Camera-type eye (tissue), 1 donor: ENCODE measurements at places on chromosomes 5 and 9. TPM values are rescaled to one million over a fixed set of nuclear protein-coding genes. Genes with fewer than 3 reads are reported as not detected.

Gene SPATA31D4
- total RNA-seq: not detected

Gene CTXN3
- 4.0 TPM for total RNA-seq

Gene ZNF658
- total RNA-seq: 18.3 TPM

Gene FAM153A
- total RNA-seq: 1.9 TPM

Gene ZNF474
- total RNA-seq: 0.38 TPM

Gene NCBP1
- 46.9 TPM for total RNA-seq

Gene ANP32B
- 17.8 TPM for total RNA-seq

Gene P4HA2
- total RNA-seq: 61.8 TPM

Gene TMEM215
- total RNA-seq: 52.2 TPM

Gene AIF1L
- total RNA-seq: 36.2 TPM

Gene LCN15
- not detected for total RNA-seq

Gene PCDHB13
- total RNA-seq: 11.2 TPM

Gene ALAD
- 29.9 TPM for total RNA-seq

Gene CD274
- total RNA-seq: 1.4 TPM

Gene PCDHGB2
- 14.6 TPM for total RNA-seq

Gene SLC36A3
- not detected for total RNA-seq

Gene GMCL2
- not detected for total RNA-seq
